Activated CD8-positive, alpha-beta memory T cell treated with anti-CD3 and anti-CD28 coated beads, Interleukin-2, amount 50 U/mL, for 48 hours (primary cell): ENCODE measurements at places on chromosomes 11 and 22.
A peak's percentile ranks its signal among the peaks of the same experiment; 100 is the strongest.

DNA sequence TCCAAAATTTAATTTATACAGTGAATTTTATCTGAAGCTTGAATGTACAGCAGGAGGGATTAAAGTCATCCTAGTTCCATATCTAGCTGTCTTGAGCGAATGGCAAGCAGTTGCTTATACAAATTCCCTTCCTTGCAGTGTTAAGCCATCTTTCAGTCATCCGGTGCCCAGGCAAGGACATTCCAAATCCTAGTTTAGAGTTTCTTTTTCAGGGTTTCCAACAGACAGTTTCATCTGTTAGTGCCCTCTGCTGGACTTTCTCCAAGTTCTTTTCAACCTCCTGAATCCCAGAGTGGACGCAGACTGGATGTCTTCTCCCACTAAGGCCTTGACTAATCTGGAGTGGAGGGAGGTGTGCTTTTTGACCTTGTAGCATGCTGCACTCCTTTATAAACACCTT, 45.4 kb downstream of the GRAMD1B start:
- DNase-seq, result no peak

DNA sequence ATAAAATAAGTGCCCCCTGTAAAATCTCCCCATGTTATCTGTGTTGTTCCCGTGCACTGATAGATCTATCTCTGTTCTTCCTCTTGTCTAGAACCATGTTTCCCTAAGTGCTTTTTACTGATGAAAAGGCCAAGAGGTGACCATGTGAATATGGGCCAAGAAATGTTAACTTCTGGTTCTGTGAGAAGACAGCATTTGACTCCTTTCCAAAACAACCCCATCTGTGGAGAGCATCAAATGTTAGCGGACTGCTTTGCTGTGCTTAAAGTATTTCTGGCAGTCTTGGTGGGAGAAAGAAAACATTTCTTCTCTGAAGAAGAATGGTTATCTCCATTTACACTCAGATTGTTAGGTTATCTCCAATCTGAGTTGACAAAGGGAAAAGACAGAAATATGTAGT, 58.6 kb upstream of the GUCY1A2 start:
- DNase-seq, result no peak

- DNase-seq, result no peak
Measured at GRCh38 chr11:73961321-73961720, 10.5 kb downstream of the DNAJB13 start.

- peak; percentile 20 for DNase-seq
Measured at GRCh38 chr22:19476023-19476422, 3.0 kb downstream of the UFD1 start.

GRCh38 chr11:7683571-7683970, 10.3 kb upstream of the CYB5R2 start:
- DNase-seq, result no peak

GRCh38 chr11:86180423-86180822, 64.1 kb upstream of the EED start:
- no peak for DNase-seq

- DNase-seq, result no peak
Measured at GRCh38 chr22:45583504-45583903, 80.8 kb downstream of the FBLN1 start.

- no peak for DNase-seq
Measured at GRCh38 chr11:72750556-72751115, 1.6 kb downstream of the ARAP1 start.

- peak; percentile 95 for DNase-seq
Measured at GRCh38 chr22:21652010-21652546, 10.0 kb downstream of the SDF2L1 start.

GRCh38 chr11:1224111-1224490, 1.2 kb downstream of the MUC5B start:
- DNase-seq, result no peak

- no peak for DNase-seq
Measured at GRCh38 chr11:44797886-44798606, 71.3 kb downstream of the TSPAN18 start.

GRCh38 chr22:25536589-25536988, 27.9 kb upstream of the GRK3 start:
- DNase-seq, result no peak

DNA sequence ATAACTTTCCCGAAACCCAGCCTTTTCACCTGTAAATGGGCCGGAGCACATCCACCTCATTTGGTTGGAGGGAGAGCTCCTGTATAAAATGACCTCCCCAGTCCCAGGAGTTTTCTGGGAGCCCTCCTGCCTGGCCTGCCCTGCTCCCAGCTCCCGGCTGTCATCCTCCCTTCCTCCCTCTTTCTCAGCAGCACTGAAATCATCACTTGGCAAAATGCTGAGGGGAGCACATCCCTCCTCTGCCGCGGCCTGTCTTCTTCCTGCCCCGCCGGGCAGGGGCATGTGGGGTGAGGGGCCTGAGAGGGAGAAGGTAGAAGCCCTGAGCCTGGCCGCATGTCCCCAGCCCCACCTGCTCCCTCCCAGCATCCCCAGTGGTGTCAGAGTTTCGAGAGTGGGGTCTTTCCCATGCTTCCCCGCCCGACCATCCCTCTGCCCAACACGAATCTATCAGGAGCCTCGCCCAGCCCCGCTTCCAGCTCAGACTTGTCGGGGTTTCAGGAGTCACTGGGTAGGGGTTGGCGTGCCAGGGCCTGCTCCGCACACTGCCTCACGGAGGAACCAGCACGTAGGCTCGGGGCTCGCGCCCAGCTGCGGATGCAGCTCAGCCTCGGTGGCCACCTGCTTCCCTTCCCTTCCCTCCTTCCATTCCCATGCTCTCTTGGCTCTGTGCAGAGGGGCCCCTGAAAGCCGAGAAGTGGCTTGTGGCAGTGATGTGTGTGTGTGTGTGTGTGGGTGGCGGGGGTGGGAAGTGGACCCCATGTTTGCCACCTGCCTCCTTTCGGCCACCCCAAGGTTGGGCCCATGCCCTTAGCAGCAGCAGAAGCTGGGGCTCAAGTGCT, 37.1 kb downstream of the NECTIN1 start:
- DNase-seq, result no peak

GRCh38 chr11:117733316-117733715, 63.7 kb downstream of the DSCAML1 start:
- DNase-seq, result no peak

DNA sequence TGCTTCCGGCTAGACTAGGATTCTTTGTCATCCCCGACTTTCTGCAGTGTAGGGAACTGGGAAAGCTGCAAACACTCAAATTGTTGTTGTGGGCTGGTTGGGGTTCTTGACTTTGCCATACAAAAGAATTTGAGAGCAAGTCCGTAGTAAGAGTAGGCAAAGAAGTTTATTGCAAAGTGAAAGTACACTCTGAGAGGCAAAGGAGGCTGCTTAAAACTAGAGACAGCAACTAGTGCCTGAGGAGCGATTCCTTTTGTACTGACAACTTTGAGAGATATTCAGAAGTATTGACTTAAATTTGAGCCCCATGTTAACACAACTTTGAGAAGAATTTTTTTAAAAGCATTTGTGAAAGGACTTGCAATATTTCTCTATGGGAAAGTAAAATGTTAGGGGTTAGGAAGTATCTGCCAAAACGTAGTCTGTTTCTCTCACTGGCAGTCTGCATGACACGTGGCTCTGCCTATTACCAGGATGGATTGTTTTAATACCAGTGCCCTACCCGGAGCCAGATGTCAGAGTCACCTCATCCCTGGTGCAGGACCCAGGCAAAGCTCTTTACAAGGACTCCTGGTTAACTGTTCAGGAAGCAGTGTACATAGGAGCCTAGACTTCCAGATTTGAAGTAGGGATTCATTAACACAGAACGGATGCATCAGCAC, 85.0 kb upstream of the CLPB start:
- no peak for DNase-seq

DNA sequence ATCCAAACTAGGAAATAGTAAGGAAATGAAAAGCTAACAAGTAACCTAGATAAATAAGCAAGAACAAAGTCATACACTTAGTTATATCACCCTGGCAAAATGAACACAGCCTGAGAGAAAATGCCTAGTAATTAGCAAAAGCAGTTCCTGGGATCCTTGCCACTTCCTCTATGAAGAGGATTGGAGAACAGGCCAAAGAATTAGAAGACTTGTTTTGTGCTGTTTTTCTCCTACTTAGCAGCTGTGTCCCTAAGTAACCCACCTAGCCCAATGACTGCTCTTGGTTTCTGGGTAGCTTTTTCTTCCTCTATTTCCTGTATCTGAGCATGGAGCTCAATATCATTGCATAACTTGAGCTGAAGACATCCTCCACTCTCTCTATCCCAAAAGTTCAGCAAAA, 713.9 kb downstream of the ETS1 start:
- no peak for DNase-seq

GRCh38 chr22:48416396-48417224, 1411.1 kb downstream of the BRD1 start:
- DNase-seq, result no peak

DNA sequence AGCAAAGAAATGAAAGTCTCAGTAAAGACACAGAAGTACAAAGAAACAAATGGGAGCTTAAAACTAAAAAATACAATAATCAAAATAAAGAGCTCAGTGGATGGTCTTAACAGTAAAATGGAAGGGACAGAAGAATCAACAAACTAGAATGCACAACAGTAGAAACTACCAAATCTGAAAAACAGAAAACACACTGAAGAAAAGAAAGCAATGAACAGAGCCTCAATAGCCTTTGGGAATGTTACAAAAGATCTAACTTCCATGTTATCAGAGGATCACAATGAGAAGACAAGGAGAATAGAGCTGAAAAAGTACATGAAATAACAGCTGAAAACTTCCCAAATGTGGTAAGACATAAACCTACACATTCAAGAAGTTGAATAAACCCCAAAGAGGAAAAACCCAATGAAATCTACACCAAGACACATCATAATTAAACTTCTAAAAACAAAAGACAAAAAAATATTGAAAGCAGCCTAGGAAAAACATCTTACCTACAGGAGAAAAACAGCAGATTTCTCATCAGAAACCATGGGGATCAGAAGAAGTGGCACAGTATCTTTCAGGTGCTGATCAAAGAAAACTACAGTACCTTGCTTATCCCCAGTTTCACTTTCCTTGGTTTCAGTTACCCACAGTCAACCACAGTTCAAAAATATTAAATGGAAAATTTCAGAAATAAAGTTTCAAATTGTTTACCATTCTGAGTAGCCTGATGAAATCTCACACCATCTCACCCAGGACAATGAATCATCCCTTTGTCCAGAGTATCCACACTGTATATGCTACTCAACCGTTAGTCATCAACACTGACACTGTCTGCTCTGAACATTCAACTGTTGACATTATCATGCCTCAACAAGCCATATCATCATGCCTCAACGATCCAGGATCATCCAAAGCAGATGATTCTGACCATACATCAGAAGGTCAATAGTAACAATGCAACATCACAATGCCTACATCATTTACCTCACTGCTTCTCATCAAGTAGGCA, 22.2 kb downstream of the RRAS2 start:
- DNase-seq, result no peak

DNA sequence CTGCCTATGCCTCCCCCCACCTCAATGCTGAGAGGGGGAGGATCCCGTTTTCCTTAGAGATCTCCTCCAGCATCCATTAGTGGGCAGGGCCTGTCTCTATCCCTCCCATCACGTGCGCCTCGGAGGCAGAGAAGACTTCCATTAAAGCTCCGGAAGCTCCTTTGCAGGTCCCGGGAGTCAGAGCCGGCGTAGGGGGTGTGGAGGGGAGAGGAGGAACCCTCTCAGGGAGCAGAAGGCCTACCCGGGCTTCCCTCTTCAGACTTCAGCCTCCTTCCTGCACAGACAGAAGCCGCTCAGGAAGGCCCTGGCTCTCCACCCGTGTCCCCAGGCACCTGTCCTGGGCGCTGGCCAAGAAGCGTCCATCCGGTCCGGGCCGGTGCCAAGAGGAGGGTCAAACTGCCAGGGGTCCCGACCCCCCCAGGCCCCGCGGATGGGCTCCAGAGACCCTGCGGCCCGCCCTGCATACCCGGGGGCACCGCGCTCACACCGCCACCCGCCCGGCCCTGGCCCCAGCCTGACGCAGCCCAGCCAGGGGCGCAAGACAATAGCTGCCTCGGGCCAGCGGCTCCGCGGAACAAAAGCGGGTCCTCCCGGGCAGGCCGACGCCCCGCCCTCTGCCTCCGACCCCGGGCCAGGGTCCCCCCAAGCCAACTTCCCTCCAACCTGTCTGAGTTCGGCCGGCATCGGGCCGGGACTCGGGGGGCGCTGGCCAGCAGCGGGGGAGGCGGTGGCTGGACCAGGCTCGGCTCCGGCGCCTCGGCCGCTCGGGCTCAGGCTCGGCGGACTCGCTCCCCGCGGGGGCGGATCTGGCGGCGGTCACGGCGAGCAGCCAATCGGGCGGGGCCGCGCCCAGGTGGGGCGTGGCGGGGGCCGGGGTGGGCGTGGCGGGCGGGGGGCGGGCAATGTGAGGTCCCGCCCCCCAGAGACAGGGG, 29.9 kb downstream of the ARVCF start:
- DNase-seq, result peak; percentile 88

GRCh38 chr11:102722821-102723220, 1.9 kb downstream of the MMP8 start:
- DNase-seq, result no peak

DNA sequence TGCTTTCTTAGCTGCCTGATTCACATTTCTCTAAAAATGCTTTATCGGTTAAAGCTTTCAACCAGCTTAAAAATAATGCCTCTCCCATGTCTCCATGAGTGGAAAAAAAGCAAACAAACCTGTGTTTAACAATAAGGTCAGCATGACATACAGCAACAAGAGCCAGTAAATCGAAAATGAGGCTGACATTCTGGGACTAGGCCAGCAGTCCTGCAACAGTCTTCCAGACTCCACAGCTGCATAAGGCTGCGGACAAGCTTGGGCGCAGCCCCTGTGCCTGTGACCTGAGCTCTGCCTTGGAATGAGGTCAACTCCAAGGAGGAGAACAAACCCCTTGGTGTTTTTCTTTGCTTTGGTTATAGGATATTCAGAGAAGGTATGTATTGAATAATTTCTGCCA, 95.5 kb downstream of the PGR start:
- no peak for DNase-seq

DNA sequence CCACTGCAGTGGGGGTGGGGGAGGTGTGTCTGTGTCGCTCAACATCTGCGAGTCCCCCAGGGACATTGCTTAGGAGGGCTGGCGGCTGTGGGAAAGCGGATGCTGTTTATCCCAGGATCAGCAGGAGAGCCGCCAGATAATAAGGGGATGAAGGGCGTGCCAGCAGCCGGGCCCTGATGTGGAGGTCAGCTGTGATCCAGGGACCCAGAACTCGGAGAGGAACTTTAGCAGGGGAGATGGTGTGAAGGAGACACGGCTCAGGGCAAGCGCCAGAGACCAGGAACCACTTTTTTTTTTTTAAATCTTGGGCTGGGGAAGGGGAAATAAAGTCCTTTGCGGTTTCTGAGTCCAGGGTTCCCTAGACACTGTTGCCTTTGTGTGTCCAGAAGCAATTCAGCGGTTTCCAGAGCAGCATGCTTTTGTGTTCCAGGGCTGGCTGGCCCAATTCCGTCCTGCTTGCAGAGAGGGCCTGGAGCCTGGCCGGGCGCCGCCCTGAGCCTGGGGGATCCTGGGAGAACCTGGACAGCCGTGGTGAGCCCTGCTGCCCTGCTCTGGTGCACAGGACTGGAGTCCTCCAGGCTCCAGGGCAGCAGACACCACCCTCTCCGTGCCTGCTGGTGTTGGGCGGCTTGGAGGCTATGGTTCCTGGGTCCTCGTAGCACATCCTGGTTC, at the start of gene GRAMD4:
GRAMD4 (plus strand) TSS at position 557 of the 672 bp plus-strand sequence. CDS start 6,414 bp downstream, outside the sequence.
- no peak for DNase-seq
